HT1080 (cell line): ENCODE measurements at places on chromosomes 13 and 19. TPM values are rescaled to one million over a fixed set of nuclear protein-coding genes. Genes with fewer than 3 reads are reported as not detected.

CGB3 gene
- not detected in 2 replicates for total RNA-seq

DNA sequence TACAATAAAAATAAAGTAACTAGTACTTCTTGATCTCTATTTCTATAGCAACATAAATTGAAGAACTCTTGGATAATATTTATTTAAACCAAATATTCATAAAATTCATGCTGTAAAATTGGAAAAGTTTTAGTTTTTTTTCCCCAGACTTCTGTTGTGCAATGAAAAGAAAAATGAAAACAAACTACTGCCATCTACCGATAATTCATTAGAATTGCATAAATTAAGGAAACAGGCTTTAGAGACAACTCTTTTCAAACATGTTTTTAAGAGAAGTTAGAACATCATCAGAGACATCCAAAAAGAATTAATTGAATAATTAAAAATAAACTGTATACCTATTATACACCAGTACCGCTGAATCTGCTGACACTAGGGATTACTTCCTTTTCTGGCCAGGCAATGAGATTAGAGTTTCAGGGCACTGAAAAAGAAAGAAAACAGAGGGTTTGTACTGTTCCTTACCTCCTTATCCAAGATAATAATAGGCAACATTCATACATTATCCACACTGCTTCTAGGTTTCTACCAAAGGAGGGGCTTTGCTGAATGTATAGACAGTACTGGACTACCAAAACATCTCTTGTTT lies 4.9 kb downstream of the CCDC122 start:
- peak; percentile 22 for DNase-seq

CGB5 gene
- total RNA-seq, result 0.16 and 0.67 TPM in 2 replicates

GRCh38 chr19:48746738-48747575 lies at the start of gene IZUMO1:
Gene IZUMO1, minus strand, starts transcription at chr19:48746909. Its CDS starts 1,050 bp downstream, at chr19:48745859.
- DNase-seq, result peak; percentile 44

ARMC6 gene
- total RNA-seq, result 126 and 130 TPM in 2 replicates

TNFSF9 gene
- 35.7 and 45.9 TPM in 2 replicates for total RNA-seq

GRCh38 chr19:17490411-17490810 lies 20.1 kb downstream of the SLC27A1 start:
- no peak for DNase-seq

DNA sequence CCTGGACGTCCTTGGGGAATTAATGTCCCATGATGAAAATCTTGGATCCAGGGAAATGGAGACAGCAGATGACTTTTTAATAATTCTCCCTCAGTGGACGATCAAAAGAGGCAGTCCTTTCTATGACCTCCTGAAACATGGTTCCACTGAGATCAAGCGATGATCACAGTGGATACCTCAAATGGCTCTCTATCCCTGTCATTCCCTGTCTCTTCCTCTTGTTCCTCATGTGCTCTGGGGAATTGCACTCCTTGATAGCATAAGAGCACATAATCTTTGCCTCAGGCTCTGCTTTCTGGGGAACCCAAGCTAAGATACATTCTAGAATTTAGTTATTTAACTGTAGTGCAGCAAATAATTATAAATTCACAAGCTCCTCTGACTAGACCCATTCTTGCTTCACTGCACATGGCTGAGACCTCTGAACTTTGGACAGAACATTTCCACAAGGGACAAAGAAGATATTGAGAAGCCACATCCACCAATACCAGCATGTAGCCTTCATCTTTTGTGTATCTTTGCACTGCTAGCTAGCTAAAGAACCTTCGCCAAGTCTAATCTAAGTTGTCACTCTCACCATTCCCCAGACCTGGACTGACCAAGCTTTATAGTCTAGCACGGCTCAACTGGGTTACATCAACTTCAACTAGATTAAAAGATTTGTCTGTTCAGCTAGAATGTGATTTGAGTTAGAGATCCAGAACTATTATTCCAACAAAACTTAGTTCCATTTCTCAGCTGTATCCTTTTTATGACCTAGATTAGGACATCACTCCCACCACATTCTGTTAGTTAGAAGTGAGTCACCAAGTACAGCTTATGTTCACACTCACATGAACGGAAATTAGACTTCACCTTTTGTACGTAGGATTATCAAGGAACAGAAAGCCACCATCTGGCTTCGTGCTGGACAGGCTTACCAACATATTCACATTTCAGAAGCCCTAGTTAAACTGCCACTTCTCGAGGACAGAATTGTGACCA lies 142.7 kb downstream of the SUCLA2 start:
- peak; percentile 85 for DNase-seq

ZNF57 gene
- total RNA-seq, result not detected in 2 replicates

DNA sequence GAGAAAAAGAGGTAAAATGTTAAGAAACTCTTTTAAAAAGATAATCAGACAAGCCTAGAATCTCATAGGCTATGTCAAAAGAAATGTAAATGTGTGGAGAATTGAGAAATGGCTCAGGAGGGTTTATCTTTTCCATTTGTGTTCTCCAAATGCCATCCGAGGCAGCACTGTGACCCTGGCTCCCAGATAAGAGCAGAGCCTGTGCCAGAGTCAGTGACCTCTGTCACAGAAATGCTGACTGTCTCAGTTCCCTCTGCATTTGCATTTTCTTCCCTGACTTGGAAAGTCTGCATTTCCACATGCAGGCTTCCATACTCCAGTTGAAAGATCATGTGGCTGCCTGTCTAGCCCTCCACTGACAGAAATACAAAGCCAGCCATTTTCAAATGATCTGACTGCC lies 42.0 kb downstream of the SERTM1 start:
- DNase-seq, result no peak

UPK1A gene
- not detected in 2 replicates for total RNA-seq

- DNase-seq, result no peak
Measured at GRCh38 chr13:79034341-79034740, 371.7 kb downstream of the RBM26 start.

- DNase-seq, result peak; percentile 88
Measured at GRCh38 chr13:45833663-45834375, 17.7 kb downstream of the SIAH3 start.

GRCh38 chr13:51795419-51795818 lies 8.5 kb downstream of the DHRS12 start:
- no peak for DNase-seq
